ENCODE measurements at places on chromosomes 6 and 20.

- DNase-seq = no peak
Observed at GRCh38 chr20:15965165-15965564, 608.1 kb downstream of the KIF16B start.

DNA sequence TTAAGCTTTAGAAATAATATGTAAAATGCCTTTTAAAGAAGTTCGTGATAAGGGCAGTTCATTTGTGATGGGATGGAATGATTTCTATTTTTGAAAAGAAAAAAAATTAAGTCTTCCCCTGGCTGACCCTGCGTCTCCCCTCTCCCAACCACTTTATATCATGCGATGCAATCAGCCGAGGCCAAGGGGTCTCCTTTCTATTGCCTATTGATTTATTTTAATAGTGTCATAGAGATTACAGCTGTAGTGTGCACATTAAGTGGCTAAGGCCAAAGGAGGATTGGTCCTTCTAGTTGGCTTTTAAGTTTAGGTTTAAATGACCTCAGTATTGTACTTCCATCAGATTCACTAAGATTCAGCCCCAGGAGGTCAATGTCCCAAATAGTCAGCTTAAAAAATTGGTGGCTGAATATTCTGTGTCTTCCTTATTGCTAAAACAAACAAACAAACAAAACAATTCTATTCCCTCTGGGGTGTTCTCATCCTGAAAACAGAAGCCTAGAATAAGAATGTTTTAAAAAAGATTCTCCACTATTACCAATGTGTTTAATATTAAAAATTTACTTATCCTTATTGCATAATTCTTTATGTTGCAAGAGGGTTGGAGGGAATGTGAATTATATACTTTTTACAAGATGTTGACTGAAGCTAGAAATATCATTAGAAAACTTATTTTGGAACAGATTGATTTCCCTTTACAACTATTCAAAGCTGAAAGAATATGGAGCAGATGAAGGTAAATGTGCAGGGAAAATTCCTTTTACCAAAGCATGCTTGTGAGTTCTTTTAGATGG lies 359.1 kb downstream of the SAMD5 start:
- DNase-seq = no peak

DNA sequence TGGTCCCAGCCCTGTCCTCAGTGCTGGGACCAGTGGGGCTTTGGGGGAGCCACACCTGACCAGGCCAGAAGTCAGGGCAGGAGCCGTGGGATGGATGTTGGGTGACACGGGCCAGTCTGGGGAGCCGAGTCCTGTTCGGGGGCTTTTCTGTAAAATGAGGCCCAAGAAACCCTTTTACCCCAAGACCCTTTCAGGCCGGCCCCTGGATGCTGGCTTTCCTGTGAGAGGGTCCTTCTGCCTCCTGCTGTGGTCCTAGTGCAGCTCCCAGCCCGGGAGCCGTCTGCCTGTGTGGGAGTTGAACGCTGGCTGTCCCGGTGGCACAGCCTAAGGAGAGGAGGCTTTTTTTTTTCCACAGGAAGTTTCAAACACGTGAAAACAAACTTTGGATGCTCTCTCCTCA lies 123.2 kb downstream of the TMEM242 start:
- DNase-seq = no peak

GRCh38 chr6:132967871-132968270 lies 153.5 kb downstream of the RPS12 start:
- DNase-seq = no peak

DNA sequence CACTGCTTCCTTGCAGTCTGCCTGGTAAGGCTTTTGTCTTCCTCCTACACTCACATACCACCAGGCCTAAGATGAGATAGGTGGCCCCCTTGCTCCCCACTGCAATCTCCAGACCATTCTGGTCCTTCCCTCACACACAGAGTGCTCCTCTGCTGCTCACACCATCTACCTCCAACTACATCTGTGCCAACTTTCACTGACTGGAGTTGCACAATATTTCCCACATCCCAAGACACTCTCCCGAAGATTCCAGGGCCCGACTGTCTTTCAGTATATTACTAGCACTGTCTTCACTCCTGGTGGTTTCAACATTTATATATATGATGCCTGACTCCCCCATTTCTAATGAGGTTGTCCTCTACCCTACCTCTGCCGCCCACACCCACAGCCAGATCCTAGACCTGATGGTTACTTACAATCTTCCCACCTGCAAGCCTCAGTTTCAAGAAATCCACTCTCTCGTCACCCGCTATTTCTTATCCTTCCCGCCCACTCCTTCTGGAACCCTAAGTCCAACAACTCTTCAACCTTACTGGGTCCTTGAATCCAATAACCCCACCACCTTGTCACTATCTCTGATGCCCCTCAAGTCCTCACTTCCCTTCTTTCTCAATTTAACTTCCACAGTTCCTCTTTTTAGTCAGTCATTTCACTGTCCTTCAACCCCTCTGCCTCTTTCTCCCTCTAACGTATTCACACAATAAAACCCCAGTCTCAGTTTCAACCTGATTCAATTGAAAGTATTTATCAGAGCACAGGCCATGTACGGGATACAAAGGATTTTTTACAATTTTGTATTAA lies 21.6 kb downstream of the RALGAPA2 start:
- DNase-seq = no peak

GRCh38 chr6:20688710-20689500 lies 154.6 kb downstream of the CDKAL1 start:
- peak; percentile 69 for DNase-seq

DNA sequence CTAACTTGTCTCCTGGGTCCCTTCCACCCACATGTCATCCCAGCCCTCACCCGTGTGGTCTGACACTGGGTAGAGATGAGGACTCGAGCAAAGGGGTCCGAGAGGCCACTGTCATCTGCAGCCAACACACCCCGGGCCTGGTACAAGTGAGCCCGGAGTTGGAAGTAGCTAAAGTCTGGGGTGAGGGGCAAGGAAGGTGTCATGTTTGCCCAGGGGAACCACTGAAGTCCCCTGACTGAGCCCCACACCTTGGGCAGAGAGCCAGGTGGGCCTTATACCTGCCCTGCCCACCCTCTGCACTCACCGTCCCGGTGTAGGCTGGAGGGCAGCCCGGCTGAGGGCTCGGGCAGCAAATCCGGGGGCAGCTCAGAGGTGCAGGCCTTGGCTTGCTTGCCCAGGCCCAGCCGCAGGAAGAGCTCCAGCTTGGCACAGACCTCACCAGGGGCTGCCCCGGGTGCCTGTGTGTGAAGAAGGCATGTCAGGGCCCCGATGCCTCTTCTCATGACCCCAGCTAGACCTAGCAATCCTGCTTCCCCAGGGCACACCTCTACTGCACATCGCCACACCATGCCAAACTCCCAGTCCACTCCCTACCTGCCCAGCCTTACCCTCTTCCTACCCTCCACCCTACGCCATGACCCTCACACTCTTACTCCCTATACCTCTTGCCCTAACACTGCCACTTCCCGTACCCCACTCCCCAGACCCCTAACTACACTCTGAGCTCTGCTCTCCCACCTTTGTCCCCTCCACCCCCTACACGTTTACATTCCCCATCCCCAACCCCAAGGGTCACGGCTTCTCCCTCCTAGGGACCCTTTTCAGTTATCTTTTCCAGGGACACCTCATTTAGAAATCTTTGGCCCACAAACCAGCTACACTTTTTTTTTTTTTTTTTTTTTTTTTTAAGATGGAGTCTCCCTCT lies 31.7 kb upstream of the SPAG4 start:
- no peak for DNase-seq

DNA sequence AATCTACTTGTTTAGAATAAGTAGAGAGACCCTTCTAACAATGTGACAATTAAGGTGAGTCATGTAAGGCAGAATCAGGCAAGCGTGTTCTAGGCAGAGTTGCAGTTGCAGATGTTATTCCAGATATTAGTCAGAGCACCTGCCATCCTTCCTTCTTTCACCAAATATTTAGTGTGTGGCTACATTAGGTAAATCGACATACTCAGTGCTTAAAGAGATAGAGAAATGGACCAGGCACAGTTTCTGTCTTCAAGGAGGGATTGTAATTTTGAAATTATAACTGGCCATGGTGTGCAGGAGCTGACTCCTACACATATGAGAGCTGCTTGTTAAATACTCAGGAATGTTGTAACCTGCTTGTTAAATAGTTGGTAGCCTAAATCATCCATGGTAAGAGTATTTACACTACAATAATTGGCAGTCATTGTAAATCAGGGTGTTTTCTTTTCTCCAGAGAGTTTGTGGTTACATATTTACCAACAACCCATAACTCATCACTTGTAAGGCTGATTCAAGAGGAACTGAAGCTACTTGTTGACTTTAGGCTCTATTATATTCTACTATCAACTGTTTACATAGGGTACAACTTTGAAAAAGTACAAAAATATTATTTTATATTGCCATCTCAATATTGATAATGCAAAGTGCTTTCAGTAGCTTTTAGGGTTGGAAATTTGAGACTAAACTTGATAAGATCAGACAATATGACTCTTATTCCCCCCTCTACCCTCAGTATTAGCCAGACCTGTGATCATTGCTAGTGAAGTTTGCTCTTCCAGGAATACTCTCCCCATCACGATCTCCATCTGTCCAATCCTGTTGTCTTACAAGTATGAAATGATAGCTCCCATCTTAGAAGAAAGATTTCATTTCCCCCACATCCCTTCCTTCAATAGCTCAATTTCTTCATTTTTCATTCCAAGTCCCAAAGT lies 607.1 kb downstream of the COL12A1 start:
- peak; percentile 50 for DNase-seq

GRCh38 chr6:163021054-163021453 lies 293.3 kb downstream of the PACRG start:
- no peak for DNase-seq

GRCh38 chr20:532530-532929 lies 11.1 kb downstream of the CSNK2A1 start:
- no peak for DNase-seq

GRCh38 chr6:84671183-84671582 lies 93.2 kb downstream of the TBX18 start:
- DNase-seq = no peak

- DNase-seq = no peak
Observed at GRCh38 chr6:33758815-33759216, 12.1 kb upstream of the IP6K3 start.

DNA sequence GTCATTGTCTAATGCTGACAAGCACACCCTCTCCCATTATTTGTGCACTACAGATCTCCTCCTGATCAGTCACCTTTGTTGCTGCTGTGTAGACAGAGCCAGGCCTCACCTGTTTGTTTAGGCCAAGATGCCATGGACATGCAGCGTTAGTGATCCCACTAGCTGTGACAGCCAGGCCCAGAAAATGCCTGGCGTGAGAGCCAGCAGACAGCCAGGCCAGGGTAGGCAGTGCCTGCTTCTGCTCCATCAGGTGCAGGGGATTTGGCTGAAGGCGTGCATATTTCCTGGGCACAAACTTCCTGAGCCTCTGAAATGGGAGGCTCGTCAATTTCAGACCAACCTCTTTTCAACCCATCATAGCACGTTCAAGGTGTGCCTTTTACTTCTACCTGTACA lies 27.3 kb downstream of the MANBAL start:
- DNase-seq = no peak

DNA sequence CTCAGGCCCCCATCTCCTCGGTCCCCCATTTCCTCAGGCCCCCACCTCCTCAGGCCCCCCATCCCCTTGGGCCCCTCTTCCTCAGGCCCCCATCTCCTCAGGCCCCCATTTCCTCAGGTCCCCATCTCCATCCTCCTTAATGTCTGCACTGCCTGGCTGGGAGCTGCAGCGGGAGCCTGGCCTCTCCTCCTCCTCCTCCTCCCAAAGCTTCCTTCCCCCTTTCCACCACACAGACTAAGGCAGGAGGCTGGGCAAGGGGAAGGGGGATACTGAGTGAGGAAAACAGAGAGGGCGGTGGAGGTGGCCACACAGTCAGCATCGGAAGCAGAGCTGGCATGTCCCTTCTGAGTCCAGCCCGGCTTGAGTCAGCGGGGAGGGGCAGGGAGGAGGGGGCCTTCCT lies 122.6 kb upstream of the RPS6KA2 start:
- DNase-seq = no peak

GRCh38 chr6:30041821-30042220 lies 19.2 kb upstream of the POLR1H start:
- DNase-seq = no peak

DNA sequence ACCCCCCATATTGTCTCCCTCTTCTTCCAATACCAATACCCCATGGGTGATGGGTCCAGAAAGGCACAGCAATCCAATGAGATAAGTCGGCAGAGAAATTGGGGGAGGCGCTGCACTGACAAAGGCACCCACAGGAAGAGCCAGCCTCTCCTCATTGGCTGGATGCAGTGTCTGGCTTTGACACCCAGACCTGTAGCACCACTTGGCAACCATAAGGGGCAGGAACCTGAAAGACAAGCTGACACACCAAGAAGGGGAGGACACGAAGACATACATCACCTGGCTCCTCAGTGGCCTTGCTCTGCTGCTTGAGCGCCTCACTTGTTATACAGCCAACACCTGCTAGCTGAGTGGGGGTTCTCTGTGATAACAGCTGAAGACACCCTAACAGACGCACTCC lies 19.4 kb upstream of the SLC4A11 start:
- DNase-seq = no peak

- DNase-seq = no peak
Observed at GRCh38 chr6:138115201-138115600, 8.0 kb upstream of the PERP start.

DNA sequence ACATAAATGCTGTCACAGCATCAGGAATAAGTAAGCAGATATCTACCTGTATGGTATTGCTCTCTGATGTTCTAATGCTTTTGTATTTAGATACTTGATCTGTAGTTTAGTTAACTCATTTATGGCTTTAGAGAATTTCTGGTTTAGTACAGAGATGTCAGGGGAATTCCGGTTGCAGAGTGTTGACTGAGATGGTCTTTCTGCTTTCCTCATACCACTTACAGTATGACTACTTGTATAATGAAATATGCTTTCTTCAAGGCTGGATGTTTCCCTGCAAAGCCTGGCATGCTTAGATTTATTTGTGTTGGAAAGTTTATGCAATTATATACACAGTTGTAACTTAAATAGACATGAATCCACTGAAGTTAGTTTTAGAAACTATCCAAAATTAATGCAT lies 278.4 kb downstream of the CDH26 start:
- DNase-seq = no peak

GRCh38 chr6:140017470-140017869 lies 643.0 kb upstream of the CITED2 start:
- no peak for DNase-seq

- DNase-seq = no peak
Observed at GRCh38 chr6:118316796-118317384, 231.2 kb upstream of the PLN start.

DNA sequence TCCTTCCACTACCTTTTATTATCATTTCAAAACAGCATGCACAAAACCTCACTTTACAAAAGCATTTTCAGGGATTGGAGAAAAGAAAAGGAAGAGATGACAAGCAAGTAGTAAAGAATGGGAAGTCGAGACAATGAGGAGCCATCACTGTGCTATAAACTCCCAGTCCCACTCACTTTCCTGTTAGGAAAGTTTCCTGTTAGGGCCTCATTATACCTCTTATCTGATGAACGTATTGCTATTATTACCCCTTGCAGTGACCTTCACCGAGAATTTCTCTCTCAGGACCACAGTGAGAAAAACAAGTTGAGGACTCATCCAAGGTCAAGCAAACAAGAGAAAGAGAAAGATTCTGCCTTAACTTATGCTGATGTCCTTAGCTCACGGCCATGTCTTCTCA lies 28.8 kb downstream of the LAMP5 start:
- DNase-seq = no peak

- DNase-seq = no peak
Observed at GRCh38 chr6:84346372-84346771, 118.9 kb upstream of the CEP162 start.

Measured in kidney tubule cell (primary cell).